LNCaP clone FGC (cell line): ENCODE measurements at places on chromosomes 12 and 14.

GRCh38 chr14:92690171-92691011 lies 58.0 kb downstream of the LGMN start:
- peak; percentile 84 for DNase-seq

- no peak for DNase-seq
These were observed 71.8 kb downstream of the DERA start for GRCh38 chr12:15982921-15983320.

DNA sequence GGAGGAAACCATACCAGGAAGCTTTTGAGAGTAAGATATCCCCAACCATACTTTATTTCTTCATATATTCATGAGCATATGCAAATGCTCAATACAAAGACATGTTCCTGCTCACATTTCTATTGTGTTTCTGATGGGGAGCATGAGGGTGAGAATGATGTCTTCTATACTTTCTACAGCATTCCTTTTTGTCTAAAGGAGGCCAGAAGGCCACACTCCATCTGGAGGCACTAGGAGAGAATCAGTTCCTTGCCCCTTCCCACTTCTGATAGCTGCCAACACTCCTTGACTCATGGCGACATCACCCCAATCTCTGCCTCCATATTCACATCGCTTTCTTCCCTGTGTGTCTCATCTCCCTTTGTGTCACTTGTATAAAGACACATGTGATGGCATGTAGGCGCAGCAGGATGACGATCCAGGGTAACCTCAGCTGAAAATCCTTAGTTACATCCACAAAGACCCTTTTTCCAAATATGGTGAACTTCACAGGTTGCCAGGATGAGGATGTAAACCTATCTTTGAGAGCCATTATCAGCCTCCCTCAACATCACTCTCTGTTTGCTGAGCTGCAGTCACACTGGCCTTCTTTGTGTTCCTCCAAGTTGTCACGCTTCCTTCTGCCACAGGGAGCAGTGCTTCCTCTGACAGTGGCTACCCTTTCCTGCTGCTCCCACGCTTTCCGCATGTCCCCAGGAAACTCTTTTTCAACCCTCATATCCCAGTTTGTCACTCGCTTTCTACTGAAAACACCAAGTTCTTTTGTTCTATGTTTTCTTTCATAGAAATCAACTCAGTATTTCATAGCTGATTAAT lies 96.9 kb downstream of the STXBP6 start:
- DNase-seq, result no peak

GRCh38 chr14:91324606-91325575 lies 80.4 kb upstream of the GPR68 start:
- no peak for DNase-seq

DNA sequence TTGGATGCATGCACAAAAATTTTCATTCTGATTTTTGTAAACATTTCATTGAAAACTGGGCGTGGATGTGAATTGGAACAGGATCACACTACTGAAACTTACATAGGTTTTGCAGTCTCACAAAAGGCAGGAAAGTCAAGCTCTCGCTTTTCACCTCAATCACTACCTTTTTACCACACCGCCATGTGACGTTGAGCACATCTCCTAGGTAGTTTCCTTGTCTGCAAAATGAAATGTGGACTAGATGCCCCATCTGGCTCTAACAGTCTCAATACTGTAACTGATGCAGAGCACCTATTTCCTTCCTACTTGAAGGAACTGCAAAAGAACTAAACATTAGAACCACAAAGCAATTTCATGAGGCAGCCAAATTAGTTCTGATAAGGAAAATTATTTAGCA lies 4.4 kb upstream of the YY1 start:
- no peak for DNase-seq

- no peak for DNase-seq
These were observed 11.1 kb downstream of the BEST3 start for GRCh38 chr12:69688021-69688420.

- DNase-seq, result no peak
These were observed 217.3 kb downstream of the PPM1H start for GRCh38 chr12:62717643-62718042.

GRCh38 chr12:29662734-29663323 lies 120.9 kb downstream of the TMTC1 start:
- no peak for DNase-seq

DNA sequence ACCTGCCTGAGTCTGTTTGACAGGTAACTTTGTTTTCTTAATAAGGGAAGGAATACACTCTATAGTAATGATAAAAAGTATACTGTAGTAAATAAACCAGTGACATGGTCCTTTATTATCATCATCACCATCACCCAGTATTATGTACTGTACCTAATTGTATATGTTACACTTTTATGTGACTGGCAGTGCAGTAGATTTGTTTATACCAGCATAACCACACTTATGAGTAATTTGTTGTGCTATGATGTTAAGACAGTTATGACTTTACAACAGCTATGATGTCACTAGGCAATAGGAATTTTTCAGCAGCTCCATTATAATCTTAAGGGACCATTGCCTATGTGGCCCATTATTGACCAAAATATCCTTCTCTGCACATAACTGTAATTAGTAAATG lies 155.0 kb downstream of the NUBPL start:
- no peak for DNase-seq

DNA sequence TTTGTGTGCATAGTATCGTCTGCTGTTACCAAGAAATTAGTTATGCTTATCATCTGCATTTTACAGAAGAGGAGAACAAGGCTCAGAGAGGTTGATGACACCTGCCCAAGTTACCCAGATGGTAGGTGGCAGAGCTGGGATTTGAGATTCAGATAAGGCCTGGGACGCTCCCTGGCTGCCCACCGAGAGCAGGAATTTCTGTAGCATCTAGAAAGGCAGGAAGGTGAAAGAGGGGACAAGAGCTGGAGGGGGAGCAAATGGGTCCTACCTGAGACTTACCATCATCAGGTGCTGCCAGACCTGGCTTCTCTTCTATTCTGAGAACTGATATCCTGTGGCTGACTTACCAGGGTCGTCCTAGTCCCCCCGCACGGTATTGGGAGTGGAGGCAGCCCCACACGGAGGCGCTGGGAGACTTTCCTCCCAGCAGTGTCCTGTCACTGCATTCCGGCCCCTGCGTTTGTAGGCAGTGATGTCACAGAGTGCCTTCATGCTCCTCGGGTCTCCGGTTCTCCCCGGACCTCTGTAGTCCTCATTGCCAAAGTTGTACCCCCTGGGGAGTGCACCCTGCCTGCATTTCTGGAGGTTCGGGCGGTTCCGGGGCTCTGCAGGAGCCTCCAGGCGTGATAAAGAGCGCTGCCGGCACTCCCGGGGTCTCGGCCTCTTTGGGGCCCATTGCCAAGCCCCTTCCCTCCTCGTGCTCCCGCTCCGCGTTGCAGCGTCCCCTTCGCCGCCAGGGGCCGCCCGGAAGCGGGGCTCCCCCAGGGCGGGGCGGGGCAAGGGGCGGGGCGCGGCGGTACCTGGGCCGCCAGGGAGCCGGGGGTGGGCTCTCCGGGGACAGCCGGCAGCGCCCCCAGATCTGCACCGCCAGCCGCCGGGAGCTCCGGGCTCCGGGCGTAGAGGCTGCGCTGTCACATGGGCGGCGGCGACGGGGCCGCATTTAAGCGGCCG lies at the start of gene CABP1:
Gene CABP1, plus strand, starts transcription at position 856 of the 951 bp plus-strand sequence. Its CDS starts 60 bp downstream, at position 916.
- no peak for DNase-seq
